Activated T-cell treated with anti-CD3 and anti-CD28 coated beads, Interleukin-2, amount 50 U/mL, for 24 hours (primary cell): ENCODE measurements at places on chromosomes 16 and 17.

DNA sequence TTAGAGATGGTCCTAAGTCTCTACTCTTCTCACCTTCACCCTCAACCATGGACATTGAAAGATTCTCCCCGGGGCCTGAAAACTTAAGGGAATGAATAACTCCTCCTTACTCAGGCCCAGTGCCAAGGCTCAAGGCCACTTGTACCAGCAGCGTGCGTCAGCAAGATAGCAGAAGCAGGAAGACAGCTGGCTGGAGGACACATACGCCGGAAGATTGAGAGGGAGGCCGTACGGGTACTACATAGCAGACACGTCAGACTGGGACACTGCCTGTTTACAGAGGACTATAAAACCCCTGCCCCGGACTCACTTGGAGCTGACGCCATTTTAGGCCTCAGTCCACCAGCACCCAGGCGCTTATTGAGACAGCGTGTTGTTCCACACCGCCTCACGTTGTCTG is 75.8 kb upstream of the MED13 start:
- H3K4me3 ChIP-seq, result no peak overlapping the region
- no peak overlapping the region for H3K27ac ChIP-seq
- H3K27me3 ChIP-seq, result peaks cover 40% of the 10 kb centered on the region
- H3K36me3 ChIP-seq, result no peaks in the 10 kb centered on the region
- H3K4me1 ChIP-seq, result no peaks in the 10 kb centered on the region

DNA sequence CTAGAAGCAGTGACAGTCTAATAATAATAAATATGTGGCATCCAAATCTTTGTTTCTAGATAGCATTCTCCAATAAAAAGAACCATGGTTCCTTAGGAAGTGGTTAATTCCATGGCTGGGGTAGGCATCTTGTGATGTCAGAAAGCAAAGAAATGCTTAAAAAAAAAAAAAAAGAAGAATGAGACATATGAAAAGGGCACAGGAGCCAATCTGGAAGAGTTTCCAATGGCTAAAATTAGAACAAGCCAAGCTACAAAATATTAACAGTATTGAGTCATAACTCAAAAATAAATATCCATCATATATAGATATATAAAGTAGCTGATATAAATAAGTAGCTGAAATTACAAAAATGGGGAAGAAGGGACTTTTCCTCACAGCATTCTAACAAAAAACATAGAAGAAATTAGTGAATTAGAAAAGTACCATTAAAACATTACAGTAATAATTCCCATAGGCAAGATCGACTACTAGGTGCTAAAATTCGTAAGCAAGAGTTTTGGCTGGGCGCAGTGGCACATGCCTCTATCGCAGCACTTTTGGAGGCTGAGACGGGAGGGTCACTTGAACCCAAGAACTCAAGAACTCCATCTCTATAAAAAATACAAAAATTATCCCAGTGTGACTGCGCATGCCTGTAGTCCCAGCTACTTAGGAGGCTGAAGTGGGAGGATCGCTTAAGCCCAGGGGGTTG is 111.3 kb downstream of the TRIM37 start:
- no peak for DNase-seq
- H3K27me3 ChIP-seq, result no peaks in the 10 kb centered on the region
- peaks cover 65% of the 10 kb centered on the region for H3K36me3 ChIP-seq
- H3K4me1 ChIP-seq, result peaks cover 27% of the 10 kb centered on the region

DNA sequence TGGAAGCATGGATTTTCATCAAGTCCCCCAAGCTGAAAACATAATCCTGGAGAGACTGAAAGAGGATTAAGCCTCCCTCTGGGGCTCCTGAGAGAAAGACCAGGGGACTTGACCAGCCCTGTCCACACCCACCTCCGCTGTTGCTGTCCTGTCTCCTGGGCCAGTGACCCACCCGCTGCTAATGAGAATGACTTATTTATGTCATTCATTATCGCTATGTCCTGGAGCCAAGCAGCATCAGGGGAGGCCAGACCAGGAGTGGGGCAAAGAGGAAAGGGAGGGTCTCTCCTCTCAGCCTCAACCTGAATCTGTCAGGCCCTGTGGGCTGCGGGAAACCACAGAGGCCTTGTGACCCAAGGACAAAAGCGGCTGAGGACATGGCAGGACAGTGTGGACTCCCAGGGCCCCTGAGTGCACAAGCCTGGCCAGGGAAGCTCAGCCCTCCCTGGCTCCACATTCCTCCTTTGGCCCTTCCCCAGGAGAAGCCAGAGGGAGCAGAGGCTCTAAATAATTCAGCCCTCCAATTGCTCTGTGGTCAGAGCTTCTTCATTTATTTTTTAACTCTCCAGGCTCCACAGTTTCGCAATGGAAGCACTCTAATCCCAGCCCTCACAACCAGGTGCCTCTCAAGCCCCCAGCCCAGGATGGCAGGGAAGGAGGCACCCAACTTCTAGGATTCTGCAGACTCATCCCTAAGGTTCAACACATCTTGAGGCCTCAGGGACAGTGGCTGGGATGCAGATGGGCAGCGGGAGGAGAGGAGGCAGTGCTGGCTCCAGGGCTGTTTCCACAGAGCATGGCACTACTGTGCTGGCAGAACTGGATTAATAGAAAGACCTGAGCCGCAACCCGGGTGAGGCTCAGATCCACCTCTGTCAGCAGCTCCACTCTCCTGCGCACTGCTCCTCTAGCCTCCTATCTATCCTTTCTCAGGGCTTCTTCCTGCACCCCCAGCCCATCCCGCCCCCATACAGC is 19.1 kb downstream of the CUEDC1 start:
- DNase-seq, result no peak
- H3K27ac ChIP-seq, result no peak overlapping the region
- H3K4me1 ChIP-seq, result peaks cover 16% of the 10 kb centered on the region
- no peak overlapping the region for H3K4me3 ChIP-seq
- H3K36me3 ChIP-seq, result no peaks in the 10 kb centered on the region

- H3K4me3 ChIP-seq, result no peak overlapping the region
- peaks cover 23% of the 10 kb centered on the region for H3K27me3 ChIP-seq
- no peaks in the 10 kb centered on the region for H3K36me3 ChIP-seq
- no peak for DNase-seq
- H3K4me1 ChIP-seq, result no peaks in the 10 kb centered on the region
Measured at GRCh38 chr16:85699628-85700027, 10.9 kb upstream of the GINS2 start.

DNA sequence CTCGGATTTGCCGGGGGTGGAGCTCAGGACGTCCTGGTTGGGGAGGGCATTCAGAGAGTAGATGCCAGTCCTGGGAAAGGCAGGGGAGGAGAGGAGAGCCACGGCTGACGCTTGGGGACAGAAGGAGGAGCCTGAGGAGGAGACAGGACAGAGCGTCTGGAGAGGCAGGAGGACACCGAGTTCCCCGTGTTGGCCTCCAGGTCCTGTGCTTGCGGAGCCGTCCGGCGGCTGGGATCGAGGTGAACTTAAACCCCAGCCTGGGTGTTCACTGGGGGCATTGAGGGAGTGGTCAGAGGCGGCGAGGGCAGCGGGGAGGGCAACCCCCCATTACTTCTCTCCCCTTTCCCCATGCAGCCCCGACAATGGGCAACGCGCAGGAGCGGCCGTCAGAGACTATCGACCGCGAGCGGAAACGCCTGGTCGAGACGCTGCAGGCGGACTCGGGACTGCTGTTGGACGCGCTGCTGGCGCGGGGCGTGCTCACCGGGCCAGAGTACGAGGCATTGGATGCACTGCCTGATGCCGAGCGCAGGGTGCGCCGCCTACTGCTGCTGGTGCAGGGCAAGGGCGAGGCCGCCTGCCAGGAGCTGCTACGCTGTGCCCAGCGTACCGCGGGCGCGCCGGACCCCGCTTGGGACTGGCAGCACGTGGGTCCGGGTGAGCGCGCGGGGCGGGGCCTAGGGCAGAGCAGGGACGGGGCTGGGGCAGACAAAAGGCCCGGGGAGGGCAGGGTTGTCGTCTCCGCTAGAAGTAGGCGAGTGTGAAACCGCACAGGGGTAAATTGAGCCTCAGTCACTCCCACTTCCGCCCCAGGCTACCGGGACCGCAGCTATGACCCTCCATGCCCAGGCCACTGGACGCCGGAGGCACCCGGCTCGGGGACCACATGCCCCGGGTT is 3.7 kb downstream of the NOL3 start:
- H3K27me3 ChIP-seq, result peaks cover 81% of the 10 kb centered on the region
- peaks cover 39% of the 10 kb centered on the region for H3K4me1 ChIP-seq
- peak overlapping the region; percentile 68 for H3K4me3 ChIP-seq
- peak; percentile 76 for DNase-seq

DNA sequence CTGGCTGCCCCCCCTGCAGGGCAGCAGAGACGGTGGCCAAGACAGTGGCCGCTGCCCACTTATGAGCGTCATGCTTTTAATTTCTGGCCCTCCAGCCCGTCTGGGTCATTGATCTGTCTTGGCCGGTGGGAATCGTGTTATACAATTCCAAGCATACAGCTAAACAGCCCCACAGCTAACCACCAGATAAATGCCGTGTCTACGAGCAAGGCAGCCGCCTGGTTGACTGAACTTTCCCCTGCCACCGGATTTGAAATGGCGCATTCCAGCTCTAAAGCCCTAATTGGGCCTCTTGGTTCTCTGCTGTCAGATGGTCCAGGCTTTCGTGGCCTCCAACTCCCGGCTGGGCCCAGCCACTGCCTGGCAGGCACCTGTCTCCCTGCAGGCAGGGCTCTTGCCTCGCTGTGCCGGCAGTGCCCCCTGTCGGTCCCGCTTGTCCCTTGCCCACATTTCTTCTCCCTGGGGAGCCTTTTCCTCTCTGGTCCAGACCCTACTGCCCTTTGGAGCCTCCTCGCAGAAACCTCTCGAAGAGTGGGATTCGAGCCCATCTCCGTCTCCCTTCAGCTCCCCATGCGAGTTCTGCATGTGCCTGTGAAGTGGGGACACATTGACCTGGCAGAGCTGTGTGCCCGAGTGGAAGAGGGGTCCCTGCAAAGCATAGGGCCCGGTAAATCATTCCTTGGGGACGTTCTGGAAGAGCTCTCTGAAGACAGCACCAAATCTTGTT is 1.8 kb upstream of the RBFOX3 start:
- peaks cover 59% of the 10 kb centered on the region for H3K27me3 ChIP-seq
- no peak overlapping the region for H3K27ac ChIP-seq
- peaks cover 2% of the 10 kb centered on the region for H3K4me1 ChIP-seq
- no peak overlapping the region for H3K4me3 ChIP-seq
- H3K36me3 ChIP-seq, result no peaks in the 10 kb centered on the region
- DNase-seq, result peak; percentile 37

DNA sequence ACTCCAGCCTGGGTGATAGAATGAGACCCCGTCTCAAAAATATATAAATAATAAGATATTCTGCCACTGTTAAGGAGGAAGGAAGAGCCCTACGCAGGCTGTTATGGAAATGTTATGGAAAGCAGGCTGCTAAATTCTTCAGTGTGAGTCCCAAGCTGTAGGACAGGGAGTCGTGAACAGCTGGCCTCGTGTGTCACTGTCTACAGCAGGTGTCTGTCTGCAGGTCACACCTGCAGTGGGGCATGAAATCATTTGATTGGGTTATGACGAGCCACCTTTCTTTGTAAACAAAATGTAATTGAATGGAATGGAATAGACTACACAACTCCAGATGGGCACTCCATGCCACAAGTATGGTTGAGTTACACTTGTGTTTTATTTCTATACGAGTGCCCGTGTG is 15.6 kb upstream of the LITAF start:
- H3K4me3 ChIP-seq, result no peak overlapping the region
- H3K27me3 ChIP-seq, result no peaks in the 10 kb centered on the region
- H3K36me3 ChIP-seq, result no peaks in the 10 kb centered on the region
- DNase-seq, result no peak

DNA sequence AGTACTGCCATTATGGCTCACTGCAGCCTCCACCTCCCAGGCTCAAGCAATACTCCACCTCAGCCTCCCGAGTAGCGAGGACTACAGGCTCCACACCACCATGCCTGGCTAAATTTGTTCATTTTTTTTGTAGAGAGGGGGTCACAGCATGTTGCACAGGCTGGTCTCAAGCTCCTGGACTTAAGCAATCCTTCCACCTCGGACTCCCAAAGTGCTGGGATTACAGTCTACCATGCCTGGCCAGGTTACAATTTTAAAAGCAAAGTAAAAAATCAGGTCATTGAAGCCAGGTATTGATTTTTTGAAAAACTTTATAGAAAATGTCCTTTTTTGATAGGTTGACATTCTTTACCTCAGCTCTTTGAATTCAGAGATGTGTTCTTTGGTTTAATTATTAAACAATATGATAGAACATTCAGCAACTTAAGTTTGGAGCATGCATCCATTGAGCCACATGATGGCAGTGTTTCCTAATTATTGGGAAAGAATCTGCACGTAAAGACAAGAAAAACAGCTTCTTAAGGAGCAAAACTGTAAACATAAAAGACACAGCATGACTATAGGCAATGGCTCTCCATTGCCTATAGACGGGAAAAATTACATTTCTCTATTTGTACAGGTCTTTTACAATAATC is 1.7 kb upstream of the SLC16A11 start:
- peaks cover 55% of the 10 kb centered on the region for H3K4me1 ChIP-seq
- peak overlapping the region; percentile 59 for H3K4me3 ChIP-seq
- H3K27me3 ChIP-seq, result peaks cover 4% of the 10 kb centered on the region
- H3K36me3 ChIP-seq, result no peaks in the 10 kb centered on the region
- no peak for DNase-seq
- H3K27ac ChIP-seq, result no peak overlapping the region

DNA sequence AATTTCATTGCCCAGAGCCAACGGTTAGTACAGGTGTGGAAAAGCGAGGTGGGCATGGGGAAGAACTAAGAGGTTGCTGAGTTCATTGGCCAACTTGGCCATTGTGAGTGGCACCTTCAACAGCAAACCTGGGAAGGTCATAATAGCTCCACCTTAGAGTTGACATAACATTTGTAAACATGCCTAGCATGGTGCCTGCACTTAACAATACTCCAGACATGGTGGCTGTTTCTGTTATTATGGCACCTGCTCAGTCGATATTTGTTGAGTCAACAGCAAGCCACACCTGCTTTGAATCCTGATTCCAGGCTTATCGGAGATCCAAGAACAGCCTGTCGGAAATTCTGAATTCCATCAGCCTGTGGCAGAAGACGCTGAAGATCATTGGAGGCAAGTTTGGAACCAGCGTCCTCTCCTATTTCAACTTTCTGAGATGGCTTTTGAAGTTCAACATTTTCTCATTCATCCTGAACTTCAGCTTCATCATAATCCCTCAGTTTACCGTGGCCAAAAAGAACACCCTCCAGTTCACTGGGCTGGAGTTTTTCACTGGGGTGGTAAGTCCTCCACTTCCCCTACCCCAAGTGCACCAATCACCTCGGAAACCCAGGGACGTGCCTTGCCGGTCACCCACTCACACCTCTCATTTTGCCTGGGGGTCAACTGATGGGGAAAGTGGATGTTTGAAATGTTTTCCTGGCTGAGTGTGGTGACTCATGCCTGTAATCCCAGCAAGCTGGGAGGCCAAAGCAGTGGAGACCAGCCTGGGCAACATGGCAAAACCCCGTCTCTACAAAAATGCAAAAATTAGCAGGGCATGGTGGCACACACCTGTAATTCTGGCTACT is 46.0 kb downstream of the TMC5 start:
- no peak overlapping the region for H3K4me3 ChIP-seq
- H3K27ac ChIP-seq, result no peak overlapping the region
- no peaks in the 10 kb centered on the region for H3K36me3 ChIP-seq
- no peak for DNase-seq
